ENCODE measurements at places on chromosomes 5 and 9. TPM values are rescaled to one million over a fixed set of nuclear protein-coding genes. Genes with fewer than 3 reads are reported as not detected.

DNA sequence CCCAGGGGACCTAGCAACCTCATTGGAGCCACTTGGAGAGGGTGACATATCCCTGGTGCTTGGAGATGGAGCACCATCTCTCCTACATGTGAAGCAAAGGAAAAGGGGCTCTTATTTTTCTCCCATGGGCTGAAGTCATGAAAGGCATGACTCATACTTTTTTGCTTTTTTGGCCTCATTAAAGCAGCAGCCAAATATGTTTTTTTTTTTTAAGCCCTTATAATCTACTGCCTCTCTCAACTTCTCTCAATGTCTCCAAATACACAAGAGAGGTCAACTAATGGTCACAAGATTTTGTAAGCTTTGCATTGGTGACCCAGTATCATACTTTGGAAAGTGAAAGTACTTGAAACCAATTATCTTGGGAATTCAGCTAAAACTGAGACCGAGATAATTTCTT lies 1.6 kb upstream of the CFAP90 start:
- DNase-seq, result no peak

Gene TOPORS
- total RNA-seq, result 13.2 TPM

DNA sequence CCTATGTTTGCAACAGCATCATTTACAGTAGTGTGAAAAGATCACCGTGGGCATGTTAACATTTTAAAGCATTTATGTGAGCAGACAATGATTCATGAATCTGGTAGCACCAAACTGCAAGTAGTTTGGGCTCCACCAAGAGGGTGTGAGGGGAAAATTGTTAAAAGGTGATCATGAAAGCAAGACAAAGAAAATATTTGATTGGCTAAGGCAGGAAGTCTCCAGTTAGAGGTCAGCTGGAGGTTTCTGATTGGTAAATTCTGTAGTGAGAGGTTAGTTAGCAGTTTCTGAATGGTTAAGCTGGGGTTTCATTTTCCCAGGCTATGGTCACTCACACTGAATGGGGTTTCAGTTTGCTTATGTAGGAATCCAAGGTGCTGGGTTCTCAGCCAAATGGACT lies 13.5 kb upstream of the DRD1 start:
- no peak for DNase-seq

DNA sequence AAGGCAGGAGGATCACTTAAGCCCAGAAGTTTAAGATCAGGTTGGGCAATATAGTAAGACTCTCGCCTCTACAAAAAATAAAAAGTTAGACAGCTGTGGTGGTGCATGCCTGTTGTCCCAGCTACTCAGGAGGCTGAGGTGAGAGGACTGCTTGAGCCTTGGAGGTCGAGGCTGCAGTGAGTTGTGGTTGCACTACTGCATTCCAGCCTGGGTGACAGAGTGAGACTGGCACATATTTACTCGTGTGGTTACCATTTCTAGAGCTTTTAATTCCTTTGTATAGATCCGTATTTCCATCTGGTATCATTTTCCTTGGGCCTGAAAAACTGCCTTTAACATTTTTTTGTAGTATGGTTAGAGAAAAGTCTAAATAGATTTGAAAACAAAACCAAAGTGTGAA lies 7.8 kb downstream of the IL6ST start:
- no peak for DNase-seq

DNA sequence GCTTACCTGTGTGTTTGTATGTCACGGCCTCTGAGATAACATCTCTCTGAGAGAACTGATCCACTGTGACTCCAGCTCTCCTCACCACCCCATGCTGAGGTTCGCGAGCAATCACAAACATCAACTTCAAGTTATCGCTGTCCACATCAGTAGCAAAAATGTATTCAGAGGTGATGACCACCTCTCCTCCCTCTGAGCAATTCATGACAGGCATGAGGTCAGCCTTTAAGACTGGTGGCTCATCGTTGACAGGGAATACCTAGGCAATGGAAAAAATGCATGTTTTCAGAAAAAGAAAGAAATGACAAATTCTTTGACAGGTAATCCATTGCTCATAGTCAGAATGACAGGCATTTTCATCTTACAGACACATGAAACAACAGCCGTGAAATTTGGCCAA lies 90.3 kb upstream of the CER1 start:
- DNase-seq, result no peak

DNA sequence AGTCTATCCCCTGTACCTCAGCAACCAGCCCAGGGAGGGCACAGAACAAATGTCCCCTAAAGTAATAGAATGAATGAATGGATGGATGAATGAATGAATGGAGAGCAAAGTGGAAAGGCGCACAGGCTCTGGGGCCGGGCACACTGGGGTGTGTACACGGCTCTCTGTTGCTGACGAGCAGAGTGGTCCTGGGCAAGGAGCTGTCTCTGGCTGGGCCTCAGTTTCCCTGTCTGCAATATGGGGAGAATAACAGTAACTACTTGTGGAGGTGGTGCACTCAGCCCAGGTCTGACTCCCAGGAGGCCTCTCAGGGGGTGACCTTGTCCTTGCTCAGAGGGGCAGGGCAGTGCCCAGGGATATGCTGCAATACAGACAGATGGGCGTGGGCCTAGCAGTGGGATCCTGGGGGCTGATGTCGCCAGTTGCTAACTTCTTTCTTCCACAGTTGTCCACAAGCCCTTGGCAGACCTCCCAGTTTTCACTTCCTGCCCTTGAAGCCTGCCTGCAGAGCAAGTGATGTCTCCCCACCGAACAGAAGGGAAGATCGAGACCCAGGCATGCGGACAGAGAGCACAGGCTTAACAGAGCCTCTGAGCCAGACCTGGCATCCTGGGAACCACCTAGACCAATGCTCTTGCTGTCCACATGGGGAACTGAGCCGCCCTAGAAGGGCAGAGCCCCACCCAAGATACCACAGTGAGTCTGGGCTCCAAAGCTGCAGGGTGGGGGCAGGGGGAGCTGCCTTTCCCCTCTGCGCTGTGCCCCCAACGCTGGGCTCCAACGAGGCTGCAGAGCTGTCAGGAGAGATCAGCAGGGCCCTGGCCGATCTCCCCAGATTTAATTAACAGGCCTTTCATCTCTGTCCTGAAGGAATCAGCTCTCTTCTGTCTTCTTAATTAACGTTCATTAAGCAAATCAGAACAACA lies 13.6 kb upstream of the LAMC3 start:
- no peak for DNase-seq

Gene SPATA31C1
- not detected for total RNA-seq

- DNase-seq, result no peak
Observed at GRCh38 chr9:79012561-79012960, 559.2 kb upstream of the TLE4 start.

- no peak for DNase-seq
Observed at GRCh38 chr5:172871536-172871935, 37.5 kb downstream of the ERGIC1 start.

DNA sequence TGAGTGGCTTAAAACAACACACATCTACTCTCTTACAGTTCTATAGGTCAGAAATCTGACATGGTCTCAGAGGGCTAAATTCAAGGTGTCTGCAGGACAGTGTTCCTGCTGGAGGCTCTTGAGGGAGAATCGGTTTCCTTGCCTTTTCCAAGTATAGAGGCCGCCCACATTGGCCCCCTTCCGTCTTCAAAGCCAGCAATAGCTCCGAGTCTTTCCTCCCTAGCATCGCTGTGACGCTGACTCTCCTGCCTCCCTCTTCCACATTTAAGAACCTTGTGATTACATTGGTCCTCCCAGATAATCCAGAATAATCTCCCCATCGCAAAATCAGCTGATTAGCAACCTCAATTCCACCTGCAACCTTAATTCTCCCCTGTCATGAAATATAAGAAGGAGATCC lies 81.3 kb upstream of the IER5L start:
- DNase-seq, result no peak

DNA sequence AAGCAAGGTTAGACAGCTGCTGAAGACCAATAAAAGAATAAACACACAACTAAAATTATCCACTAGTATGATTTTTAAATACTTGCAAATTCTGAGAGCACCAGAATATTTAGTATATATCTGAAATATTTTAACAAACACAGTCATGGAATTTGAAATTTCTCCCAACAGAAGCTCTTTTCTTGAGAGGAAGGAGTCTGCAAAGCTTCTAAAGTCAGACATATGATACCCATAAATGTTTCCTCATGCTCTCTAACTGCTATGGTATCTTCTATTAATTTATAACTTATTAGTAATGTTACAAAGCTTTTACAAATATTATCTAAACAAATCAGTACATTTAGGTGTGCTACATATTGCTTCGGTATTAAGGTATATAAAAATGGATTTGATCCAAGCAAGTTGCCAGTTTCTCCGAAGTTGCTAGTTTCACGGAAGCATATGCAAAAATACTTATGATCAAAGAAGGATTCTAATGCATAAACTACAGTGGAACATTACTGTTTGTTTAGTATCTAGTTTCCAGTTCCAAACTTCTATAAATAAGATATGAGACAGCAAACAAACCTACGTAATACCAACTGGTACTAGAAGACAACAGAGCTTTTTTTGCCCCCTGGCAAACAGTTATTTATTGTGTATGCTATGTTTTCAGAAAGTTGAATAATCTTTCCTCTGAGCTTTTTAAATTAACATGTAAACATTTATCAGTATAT lies 22.0 kb downstream of the FNIP1 start:
- no peak for DNase-seq

Gene TXNDC8
- total RNA-seq, result not detected

Gene CORO2A
- 14.9 TPM for total RNA-seq

Gene GAS1
- total RNA-seq, result 18.5 TPM

DNA sequence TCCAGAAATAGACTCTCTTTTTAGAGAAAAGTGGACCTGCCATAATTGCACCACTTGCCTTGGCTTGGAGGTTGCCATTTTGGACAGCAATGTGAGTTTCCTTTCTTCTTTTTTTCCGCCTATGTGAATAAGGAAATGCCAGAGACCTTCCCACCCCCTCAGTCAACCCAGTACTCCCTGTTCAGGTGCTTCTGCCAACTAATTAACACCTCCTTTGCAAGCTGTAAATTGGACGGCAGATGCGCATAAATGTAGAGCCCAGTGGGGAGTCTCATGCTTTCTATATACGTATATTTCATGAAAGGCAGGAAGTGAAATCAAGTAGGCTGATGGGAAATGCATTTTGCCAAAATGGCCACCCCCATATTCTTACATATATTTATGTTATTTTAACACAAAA lies 269.8 kb upstream of the RFX3 start:
- no peak for DNase-seq

DNA sequence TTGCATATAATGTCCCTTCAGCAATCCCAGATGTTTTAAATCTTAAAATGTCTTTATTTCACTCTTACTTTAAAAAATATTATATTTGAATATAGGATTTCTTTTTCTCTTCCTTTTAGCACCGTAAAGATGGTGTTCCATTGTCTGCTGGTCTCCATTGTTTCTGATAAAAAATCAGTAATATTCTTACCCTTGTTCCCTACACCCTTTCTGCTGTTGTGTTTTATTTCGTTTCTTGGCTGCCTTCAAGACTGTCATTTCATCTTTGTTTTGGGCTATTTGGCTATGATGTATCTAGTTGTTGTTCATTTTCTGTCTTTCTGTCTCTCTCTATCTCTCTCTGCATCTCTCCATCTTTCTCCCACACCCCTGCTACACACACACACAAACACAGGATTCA lies 197.9 kb downstream of the IRX2 start:
- DNase-seq, result no peak

DNA sequence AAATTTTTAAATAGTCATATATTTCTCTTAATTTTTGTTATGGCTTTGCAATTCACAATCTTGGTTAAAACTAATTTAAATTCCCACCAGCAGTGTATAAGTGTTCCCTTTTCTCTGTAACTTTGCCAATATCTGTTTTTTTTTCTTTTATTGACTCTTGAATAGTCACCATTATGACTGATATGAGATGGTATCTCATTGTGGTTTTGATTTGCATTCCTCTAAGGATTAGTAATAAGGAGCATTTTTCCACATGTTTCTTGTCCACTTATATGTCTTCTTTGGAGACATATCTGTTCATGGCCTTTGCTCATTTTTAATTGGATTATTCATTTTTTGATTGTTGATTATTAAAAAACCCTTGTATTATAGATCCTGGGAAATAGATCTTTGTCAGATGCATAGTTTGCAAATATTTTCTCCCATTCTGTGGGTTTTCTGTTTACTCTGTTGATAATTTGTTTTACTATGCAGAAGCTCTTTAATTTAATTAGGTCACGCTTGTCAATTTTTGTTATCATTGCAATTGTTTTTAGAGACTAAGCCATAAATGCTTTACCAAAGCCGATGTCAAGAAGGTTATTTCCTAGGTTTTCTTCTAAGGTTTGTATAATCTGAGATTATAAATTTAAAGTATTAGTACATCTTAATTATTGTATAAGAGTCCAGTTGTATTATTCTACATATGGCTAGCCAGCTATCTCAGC lies 610.9 kb downstream of the CHSY3 start:
- DNase-seq, result no peak

GRCh38 chr9:136881691-136882108 lies 4.6 kb upstream of the TRAF2 start:
- DNase-seq, result no peak

Gene AQP7
- total RNA-seq, result 1.5 TPM

Gene DNAH5
- 3.5 TPM for total RNA-seq

Gene CAVIN4
- 1.0 TPM for total RNA-seq

Gene RALGPS1
- total RNA-seq, result 11.9 TPM

Gene FOXD4L3
- total RNA-seq, result not detected

- DNase-seq, result no peak
Observed at GRCh38 chr5:43491326-43491725, 7.7 kb upstream of the TMEM267 start.

Measured in left lung (tissue), 14 donors.